H9 (cell line): ENCODE measurements at places on chromosomes 4 and X.

GRCh38 chrX:138345801-138346200 lies 365.7 kb downstream of the FGF13 start:
- no peak for DNase-seq

GRCh38 chr4:173171098-173171497 lies 2.5 kb downstream of the GALNT7 start:
- no peak for DNase-seq

GRCh38 chr4:40953283-40954087 lies 203.7 kb downstream of the NSUN7 start:
- no peak for DNase-seq

DNA sequence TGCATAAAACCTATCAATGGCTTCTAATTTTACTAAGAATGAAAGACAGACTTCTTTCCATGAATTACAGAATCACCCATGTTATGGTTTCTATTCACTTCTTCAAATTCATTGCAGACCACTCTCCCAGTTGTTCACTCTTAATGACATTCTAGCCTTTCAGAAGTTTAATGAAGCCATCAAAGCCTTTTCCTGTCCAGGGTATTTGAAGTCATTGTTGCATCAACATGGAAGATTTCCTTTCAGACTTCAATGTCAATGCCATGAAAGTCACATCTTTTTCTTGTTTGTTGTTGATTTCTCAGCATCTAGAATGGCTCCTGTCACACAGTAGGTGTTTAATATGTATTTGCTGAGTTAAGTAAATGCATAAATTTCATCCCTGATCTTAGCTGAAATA lies 48.1 kb upstream of the ARSJ start:
- DNase-seq: no peak

- DNase-seq: no peak
Measured at GRCh38 chr4:18082236-18082635, 60.7 kb upstream of the LCORL start.

GRCh38 chr4:148116969-148117368 lies 325.2 kb downstream of the NR3C2 start:
- no peak for DNase-seq

DNA sequence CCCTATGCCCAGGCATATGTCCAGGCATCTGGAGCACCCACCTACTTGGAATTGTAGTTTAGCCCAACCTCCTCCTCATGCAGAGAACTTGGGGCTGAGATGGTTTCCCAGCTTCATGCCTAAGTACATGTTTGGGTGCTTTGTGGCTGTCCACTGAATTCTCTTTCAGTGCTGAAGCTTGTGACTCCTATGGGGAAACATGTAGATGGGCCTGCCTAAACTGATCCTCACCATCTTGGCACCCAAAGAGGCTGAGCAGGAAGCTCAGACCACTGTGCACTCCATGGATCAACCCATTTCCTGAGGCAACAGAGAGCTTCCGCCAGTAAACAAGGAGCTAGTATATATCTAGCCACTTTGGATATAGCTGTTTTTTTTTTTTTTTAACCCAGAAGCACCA lies 2733.7 kb downstream of the PCDH7 start:
- no peak for DNase-seq
